ENCODE measurements at places on chromosomes 11 and 22.
A peak's percentile ranks its signal among the peaks of the same experiment; 100 is the strongest.

DNA sequence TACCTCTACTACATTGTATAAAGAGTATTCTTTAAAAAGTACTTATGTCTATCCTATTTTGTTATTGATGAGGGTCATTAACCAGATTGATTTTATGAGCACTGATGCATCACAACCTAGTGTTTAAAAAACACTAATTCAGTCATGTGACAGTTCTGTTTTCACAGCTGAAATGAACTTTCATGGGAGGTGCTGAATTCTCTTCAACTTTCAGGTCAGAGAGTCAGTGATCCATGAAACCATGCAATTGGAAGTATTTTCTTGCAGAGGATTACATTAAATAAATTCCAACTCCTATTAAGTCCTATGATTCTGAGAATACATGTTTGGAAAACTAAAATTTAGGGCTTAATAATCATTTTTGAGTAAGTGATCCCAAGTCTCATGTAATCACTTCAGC, 889.4 kb downstream of the KCNA4 start:
- no peak for DNase-seq

DNA sequence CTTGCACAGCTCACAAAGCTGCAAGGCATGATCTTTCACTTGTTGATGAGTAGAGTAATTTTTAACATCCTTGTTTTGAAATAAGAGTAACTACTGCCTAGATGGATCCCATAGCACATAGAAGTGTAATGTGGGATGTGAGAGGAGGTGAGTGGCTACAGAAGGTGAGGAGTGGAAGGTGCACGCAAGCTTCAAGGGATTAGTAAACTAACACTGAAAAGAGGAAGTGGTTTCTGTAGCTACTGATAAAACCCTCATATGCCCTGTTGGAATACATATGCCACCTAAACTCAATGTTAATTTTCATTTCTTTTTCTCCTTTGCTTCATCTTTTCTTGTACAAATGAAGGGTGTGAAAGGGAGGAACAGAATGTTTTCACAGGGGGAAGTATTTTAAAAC, 22.0 kb upstream of the CTSC start:
- DNase-seq = no peak

- peak; percentile 69 for DNase-seq
Measured at GRCh38 chr22:29772170-29772641, 5.0 kb downstream of the UQCR10 start.

- no peak for DNase-seq
Measured at GRCh38 chr11:57409321-57410100, 17.4 kb downstream of the SLC43A3 start.

- no peak for DNase-seq
Measured at GRCh38 chr22:42714768-42715390, 5.8 kb downstream of the A4GALT start.

DNA sequence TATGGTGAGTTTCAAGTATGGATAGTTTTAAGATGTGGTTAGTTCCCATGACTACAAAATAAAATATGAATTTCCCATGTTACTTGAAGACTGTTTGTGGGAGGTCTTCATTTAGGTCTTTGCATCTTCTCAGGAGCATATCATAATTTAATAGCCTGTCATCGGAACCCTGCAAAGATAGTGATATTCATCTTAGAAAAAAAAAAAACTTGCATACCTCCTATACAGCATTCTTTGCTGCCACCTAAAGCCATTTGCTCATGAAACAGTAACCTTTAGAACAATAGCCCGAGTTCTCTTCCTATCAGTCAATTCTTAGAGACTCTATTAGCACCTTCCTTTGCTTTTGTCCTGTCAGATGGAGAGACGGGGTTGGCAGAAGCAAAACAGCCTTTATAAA, 75.3 kb downstream of the ARFGAP2 start:
- no peak for DNase-seq

DNA sequence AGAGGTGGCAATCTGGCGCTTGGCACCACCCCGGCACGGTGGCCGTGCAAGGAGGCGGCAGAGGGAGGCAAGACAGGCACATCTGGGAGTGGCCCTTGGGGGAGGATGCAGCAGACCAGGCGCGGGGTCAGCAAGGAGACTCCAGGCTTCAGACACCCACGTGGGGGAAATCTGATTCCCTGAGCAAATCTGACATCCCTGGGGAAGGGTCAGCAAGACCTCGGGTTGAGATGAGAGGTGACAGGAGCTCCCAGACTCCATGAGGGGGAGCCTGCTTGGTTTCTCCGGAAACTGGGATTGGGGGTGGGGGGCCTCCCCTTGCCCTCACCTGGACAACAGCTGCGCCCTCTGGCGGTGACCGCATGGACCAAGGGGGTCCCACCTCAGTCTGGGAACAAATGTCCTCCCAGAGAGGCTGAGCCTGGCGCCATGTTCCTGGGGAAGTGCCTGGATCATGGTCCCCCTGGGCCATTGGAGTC, 4.0 kb upstream of the RCOR2 start:
- no peak for DNase-seq

GRCh38 chr22:31846161-31847115, 92.6 kb downstream of the DEPDC5 start:
- no peak for DNase-seq

DNA sequence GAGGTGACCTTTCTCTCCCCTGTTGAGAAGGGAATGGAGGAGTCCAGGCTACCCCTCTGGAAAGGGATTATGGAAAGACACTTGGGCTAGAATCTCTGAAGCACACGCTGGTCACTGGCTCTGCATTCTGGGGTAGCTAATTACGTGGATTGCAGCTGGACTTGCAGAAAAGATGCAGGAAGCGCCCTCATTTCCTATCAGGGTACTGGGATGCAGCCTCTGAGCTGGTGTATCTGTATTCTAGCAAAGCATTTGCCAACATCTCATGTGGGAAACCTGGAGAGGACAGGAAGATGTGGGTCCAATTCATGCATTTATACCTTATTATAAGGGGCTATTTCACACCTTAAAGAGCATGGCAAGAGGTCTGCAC, 44.3 kb downstream of the CD82 start:
- DNase-seq = no peak

DNA sequence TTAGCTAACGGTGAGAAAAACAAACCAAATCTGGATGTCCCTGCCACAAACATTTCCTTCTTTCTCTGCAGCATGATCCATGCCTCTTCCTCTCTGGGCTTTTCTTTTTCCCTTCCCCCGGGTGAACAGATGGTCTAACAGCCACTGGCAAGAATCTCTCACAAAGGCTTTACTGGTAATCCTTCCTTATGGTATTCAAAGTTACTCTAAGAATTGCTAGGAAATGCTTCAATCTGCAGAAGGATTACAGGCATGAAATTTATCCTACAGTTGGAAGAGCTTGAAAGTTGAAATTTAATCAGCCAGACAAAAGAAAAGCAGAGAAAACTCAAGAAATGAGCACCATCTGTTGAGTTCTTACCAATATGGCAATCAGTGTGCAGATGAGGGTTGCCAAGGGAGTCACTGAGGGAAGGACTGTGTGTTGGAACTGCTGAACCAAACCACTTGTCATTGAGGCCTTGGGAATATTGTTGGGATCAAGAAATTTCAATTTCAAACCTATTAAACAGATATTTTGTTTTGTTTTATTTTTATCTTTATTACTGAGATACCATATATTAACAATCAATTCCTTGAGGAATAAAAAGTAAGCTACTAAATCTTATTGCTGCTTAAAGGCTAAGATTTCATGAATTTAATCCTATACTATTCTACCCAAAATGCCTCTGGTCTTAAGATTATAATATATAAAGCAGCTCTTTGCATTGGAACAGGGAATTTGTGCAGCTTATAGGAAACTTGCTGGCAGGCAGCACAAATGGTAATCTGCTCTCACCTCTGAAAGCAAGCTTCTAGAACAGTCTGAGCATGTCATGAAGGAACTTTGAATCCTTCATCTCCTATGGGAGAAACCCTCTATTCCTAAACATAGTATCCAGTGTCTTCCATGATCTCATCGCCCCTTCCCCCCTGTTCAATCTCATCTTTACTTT, 29.7 kb upstream of the NDUFC2 start:
- no peak for DNase-seq

GRCh38 chr11:77072851-77073327, 6.1 kb downstream of the CAPN5 start:
- DNase-seq = no peak

GRCh38 chr22:22935546-22936157, 48.0 kb downstream of the IGLL5 start:
- DNase-seq = no peak

DNA sequence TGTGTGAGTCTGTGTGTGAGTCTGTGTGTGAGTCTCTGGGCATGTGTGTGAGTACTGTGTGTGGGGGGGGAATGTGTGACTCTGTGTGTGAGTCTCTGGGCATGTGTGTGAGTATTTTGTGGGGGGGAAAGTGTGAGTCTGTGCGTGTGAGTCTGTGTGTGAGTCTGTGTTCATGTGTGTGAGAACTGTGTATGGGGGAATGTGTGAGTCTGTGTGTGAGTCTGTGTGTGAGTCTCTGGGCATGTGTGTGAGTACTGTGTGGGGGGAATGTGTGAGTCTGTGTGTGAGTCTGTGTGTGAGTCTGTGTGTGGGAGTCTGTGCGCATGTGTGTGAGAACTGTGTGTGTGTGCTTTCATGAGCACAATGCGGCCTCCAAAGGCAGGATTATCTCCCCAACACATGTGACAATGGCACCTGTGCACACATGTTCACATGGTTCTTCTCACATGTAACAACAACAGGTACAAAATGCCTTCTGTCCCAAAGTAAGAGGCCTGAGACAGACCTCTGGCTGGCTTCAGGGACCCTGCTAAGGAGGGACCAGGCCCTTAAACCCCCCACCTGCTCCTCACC, 1.6 kb downstream of the CD5 start:
- no peak for DNase-seq

DNA sequence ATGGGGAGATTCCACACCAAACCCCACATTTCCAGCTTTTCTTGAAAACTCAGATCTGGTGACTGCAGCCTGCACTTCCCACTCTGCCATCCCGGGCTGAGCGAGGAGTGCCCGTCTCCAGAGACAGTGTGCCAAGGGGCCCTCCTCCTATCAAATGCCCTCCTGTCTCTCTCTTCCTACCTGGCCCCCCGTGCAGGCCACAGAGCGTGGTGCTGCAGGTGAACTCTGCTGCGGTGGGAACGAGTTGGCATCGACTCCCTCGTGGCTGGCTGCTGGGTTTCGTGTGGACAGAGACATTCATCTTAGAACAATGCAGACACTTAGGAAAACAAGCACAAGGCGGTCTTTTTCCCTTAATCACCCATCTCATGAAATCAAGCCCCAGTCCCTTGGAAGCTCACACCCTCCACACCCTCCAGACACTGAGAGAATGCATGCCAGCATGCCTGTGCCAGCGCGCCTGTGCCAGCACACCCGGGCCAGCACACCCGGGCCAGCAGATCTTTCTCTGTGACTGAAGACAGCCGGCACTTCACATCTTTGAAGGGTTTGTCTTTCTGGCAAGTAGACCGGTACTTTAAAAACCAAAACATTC, 65.0 kb downstream of the PARVB start:
- DNase-seq = no peak

- no peak for DNase-seq
Measured at GRCh38 chr11:73585834-73586575, 11.9 kb downstream of the FAM168A start.

GRCh38 chr22:37014835-37015586, 4.2 kb downstream of the TST start:
- no peak for DNase-seq

DNA sequence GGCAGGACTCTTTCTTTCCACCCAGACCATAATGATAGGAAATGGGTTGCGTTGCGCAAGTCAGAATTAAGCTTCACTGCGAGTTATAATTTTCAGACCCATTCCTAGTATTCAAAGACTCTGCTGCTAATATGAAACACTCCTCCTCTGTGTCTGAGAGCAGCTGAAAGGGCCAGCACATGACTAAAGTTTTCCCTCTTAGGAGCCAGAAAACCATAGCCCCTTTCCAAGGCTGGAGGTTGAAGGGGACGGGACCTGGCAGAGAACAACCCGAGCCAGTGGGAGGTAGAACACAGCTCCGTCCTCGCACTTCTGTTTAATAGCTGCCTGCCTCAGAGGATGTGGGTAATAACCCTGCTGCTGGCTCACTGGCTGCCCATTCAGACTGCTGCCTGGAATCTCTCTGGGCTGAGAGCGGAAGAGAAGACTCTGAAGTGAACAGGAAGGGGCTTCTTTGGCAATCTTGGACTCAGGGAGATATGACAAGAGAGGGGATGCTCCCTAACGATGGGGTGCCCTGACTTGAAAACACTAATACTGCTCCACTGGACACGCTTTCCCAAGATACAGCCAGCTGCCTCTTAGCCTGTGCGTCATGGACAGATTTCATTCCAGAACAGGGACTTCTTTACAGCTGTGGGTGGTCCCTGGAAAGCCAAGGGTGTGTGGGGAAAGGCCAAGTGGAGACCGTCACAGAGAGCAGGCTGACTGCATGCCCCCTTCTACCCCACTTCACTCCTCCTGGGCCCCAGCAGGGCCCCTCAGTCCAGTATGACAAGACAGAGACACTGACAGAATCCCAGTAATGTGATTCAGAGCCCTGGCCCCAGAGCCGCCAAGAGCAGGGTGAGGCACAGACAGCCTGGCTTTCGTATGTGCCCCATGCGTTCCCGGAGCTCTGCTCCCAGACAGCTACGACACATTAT, 156.9 kb downstream of the FEZ1 start:
- peak; percentile 47 for DNase-seq
